Erythroblast (primary cell): ENCODE measurements at places on chromosomes 7 and 10.

DNA sequence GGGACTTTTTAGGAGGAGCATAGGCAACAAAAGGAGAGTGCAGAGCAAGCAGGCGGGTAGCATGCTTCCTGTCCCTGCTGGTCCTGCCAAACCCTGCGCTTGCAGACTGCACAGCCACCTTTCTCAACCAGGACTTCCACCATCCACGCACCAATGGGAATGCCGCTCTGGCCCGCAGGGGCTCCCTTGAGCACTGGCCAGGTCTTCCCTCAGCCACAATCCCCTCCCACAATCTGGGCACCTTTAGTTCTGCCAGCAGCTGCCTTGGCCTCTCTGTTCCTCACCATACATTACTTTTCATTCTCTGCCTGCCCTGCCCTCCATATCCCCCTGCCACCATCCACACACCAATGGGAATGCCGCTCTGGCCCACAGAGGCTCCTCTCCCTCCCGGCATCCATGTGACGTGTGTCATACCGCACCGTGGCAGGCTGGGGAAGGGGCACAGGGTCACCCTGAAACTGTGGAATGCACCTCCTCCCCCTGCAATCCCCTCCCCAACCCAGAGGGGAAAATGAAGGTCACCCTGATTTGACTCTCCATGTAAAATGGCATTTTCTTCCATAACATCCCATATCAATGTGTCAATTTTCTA lies 97.3 kb upstream of the MACROH2A2 start:
- DNase-seq: no peak

- no peak for DNase-seq
Observed at GRCh38 chr7:156147756-156148504, 335.7 kb upstream of the SHH start.

- DNase-seq: no peak
Observed at GRCh38 chr7:28123752-28124151, 56.8 kb downstream of the JAZF1 start.

GRCh38 chr7:34058801-34059135 lies 153.4 kb downstream of the BMPER start:
- DNase-seq: no peak

DNA sequence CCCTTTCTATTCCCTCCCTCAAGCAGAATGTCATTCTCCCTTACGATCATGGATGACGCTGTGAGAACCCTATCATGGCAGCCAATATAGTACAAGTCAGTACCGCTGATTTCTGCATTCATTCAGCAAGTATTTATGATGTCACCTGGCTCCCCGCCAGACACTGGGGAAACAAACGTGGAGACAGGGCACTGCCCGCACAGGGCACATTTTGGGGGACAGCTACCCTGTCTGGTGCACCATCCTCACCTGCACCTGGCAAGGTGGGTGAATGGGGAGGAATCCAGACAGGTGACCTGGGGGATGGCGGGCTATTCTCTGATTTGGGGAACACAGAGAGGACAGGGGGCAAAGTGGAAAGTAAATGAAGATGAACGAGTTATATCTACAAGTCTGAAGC lies 28.4 kb downstream of the MKI67 start:
- no peak for DNase-seq

GRCh38 chr7:66883716-66884115 lies 37.3 kb upstream of the TMEM248 start:
- no peak for DNase-seq

DNA sequence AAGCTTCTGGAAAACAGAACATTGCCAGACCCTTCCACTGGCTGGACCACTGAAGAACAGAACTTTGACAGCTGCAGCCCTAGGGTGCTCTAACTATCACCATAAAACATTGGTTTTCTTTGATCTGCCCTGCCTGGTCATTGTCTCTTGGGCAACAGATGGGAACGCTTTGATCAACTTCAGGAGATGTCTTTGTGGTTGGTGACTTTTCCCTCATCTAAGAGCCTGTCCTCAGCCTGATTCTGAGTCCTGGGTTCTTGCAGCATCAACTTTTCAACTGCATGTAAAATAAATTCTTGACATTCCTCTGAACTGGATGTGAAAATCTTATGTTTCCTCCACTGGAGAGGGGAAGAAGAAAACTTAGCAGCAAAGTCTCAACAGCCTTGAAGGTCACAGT lies 53.1 kb upstream of the ZNRF2 start:
- DNase-seq: no peak

DNA sequence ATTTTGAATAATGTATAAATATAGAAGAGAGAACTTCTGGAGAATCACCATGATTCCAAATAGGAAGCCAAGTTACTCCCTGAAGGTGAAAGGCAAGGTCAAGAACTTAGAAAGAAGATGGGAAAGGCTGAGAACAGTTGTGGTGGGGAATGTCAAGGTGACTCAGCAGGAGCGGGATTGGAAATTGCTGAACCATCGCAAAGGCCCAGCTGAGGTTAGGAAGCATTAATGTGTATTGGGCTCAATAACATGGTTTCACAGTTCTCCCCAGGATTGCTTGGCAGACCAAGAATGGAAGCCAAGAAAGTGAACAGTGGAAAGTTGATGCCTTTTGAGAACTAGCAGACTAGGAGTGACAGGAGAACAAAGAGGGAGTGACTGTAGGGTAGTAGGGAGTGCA lies 133.3 kb downstream of the VTI1A start:
- DNase-seq: no peak

DNA sequence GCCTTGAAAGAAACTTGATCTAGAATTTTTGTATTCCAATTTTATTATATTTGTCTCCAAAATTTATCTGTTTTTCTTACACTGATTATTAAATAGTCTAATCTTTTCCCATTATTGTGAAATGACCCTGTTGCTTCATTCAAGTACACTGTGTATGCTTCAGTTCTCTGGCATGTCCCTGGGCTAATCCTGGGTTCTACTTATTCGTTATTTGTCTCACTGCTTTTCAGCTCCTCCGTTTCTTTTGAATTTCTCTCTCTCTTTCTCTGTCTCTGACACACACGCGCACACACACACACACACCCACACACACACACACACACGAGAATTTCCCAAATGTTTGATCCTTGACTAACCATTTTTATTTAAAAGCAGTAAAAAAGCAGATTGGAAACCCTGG lies 768.6 kb downstream of the NRG3 start:
- DNase-seq: no peak

DNA sequence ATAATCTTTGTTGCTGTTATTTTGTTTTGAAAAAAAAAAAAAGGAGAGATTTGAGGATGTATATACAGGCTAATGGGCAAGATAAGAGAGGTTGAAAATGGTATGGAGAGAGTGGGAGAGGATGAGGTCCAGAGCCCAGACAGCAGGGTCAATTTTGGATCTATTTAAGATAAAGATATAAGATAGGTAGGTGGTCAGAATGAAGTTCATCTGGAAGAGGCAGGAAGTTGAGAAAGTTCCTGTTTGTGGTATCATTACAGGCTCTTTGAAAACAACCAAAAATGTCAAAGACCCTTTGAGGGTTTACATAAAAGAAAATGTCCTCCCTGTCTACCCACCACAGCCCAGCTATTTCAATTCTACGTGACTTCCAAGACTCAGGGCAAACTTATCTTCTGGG lies 7.5 kb downstream of the CEP41 start:
- DNase-seq: no peak

DNA sequence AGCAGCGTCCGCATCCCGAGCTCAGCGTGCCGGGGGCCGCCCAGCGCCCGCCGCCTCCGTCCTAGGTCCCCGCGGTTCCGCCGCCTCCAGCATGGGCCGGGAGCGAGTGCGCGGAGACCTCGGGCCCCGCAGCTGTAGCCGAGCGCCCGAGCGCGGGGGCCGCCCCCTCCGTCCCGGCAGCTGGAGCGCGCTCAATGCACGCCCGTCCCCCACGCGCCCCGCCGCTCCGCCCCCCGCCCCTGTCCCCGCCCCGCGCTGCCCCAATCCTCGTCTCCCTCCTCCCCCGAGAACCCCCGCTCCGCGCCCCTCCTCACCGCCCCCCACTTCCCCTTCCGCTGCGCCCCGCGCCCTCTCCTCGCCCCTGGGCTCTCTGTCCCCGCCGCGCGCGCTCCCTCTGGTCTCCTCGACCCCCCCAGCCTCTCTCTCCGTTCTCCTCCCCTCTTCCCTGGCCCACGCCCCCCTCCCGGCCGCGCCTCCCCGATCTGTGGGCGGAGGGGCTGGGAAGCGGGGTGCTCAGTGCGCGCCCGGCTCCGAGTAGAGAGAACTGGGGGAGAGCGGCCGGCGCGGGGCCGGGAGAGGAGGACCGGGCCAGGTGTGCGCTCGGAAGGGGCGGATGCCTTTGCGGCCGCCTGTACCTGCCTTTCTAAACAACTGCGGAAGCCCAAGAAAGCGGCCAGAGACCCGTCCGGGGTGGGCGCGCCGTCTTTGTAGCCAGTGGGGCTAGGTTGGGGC lies at the start of gene VIPR2:
Gene VIPR2, minus strand, starts transcription at position 110 of the 732 bp plus-strand sequence. Its CDS starts 96 bp downstream, at position 14.
- DNase-seq: no peak

DNA sequence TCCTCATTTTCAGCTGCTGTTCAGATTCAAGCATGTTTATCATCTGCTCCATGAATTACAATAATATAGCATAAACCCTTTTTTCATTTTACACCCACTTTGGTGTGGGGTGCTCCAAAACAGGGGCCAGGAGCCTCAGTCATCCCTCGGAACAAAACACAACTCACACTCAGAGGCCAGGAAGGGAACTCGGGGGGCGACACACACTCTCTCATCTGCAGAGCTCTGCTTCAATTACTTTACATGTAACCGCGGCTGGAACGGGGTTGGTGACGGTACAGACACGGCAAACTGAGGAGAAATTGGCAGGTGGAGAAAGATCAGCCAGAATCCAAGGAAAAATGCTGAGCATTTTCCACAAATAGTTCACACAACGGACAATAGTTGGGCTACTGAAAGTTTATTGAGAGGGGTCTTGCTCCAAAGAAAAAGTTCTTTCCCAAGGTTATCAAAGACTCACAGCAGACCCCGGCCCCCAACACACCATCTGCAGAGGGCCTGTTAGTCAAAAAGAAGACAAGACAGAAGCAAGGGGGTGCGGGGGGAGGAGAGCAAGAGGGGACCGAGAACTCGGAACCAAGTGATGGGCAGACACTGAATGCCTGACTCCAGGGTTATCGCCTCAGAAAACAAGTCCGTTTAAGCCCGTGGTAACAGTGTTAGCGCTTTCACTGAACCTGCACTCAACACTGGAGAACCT lies 20.5 kb downstream of the DIP2C start:
- DNase-seq: no peak

DNA sequence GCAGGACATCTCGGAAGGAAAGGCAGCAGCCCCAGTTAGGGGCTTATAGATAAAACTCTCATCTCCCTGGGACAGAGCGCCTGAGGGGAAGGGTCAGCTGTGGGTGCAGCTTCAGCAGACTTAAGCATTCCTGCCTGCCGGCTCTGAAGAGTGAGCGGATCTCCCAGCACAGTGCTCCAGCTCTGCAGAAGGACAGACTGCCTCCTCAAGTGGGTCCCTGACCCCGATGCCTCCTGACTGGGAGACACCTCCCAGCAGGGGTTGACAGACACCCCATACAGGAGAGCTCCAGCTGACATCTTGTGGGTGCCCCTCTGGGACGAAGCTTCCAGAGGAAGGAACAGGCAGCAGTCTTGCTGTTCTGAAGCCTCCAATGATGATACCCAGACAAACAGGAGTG lies 117.1 kb upstream of the POT1 start:
- DNase-seq: no peak

DNA sequence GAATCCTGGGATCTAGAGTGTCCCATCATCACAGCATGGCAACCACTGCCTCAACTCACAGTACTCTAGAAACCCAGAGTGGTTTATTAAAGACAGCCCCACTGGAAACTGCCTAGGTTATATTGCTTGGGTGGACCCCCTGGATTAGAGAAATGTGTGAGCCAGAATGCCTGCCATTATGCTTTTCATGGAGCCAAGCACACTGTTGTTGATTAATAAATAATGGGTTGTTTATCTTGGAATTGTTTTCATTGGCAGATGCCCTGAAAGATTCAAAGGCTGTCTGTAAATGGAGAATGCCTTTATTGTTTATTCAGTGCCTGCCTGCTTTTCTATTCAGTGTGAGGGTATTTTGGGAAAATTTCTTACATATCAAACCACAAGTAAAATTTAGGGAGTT lies 52.1 kb downstream of the GNAI1 start:
- DNase-seq: no peak

GRCh38 chr7:101328159-101328558 lies 6.5 kb upstream of the IFT22 start:
- DNase-seq: no peak

DNA sequence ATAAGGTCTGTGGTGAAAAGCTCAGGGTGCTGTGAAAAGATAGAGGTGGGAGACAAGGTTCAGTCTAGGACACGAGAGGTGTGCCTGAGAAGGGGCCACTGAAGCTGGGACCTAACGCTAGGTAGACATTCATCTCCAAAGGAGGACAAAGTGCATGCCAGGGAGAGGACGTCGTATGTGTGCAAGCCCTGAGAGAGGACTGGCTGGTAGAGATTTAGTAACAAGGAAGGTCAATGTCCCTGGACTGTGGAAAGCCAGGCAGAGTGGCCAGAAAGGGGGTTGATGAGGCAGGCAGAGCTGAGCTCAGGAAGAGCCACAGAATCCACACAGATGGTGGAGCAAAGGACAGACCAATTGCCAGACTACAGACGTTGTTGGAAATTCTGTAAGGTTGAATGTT lies 817.6 kb downstream of the CCSER2 start:
- DNase-seq: no peak

- no peak for DNase-seq
Observed at GRCh38 chr10:132574288-132574687, 36.7 kb downstream of the INPP5A start.

DNA sequence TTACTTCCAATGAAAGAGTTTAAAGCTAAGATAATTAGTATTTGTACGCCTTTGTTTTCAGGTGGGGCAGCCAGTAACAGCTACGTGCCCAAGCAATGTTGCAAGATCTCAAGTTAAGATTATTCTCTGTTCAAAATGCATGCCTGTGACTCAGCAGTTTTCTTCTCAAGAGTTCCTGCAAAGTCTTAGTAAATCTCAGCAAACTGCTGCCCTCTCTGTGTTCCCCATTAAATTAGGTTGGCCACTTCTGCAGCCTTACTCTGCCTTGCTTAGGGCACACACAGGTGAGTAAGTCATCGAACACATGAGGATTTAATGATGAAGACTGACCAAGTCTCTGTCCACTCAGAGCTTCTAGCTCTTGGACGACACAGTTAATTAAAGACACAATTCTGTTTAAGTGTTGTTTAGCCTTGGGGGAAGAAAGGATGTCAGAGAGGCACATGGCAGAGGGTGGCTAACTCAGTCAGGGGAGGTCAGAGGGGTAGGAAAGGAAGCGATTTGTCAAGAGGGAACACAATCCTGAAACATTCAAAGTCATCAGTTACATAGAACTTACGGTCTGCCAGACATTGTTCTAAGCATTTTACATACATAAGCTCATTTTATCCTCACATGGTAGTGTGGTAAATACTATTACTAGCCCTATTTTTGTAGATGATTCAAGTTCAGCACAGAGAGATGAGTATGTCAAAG lies 20.2 kb upstream of the SLC35G1 start:
- DNase-seq: peak; percentile 49

GRCh38 chr10:58358947-58359346 lies 24.1 kb downstream of the UBE2D1 start:
- DNase-seq: no peak

DNA sequence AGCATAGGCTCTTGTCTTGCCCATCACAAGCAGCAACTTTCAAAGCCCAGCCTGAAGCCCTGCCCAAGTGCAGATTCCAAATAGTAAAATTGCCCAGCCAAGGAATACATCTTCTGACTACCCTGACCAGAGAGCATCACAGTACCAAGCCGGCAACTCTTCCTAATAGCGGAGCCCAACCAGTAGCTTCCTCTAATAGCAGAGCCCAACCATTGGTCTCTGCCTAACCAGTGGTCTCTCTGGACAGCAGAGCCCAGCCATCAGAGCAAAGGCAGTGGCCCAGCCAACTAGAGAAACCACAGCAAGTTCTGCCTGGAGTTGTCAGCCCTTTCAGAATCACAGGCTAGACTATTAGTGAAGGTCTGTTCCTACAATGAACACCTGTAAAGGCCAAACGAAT lies 285.6 kb downstream of the HGF start:
- DNase-seq: peak; percentile 36
